ENCODE measurements at places on chromosomes 7 and 10. TPM values are rescaled to one million over a fixed set of nuclear protein-coding genes. Genes with fewer than 3 reads are reported as not detected.
A peak's percentile ranks its signal among the peaks of the same experiment; 100 is the strongest.

Gene TSPAN15
- 118 TPM for total RNA-seq

Gene ICA1
- 28.4 TPM for total RNA-seq

Gene RELN
- 1,451 TPM for total RNA-seq

DNA sequence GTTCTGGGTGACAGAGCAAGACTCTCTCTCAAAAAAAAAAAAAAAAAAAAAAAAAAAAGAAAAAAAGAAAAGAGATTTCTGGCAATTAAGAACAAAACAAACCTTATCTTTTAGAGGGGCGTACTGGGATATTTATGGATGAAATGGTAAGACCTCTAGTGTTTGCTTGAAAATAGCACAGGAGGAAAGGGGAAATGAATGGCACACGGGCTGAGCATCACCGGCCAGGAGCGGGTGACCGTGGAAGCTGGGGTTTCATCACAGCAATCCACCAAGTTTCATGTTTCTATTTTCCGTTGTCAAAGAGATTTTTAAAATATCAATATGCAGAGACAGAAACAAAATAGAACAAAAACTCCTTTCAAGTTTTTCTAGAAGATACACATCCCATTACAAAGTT is 105.6 kb downstream of the SVIL start:
- no peak for DNase-seq

DNA sequence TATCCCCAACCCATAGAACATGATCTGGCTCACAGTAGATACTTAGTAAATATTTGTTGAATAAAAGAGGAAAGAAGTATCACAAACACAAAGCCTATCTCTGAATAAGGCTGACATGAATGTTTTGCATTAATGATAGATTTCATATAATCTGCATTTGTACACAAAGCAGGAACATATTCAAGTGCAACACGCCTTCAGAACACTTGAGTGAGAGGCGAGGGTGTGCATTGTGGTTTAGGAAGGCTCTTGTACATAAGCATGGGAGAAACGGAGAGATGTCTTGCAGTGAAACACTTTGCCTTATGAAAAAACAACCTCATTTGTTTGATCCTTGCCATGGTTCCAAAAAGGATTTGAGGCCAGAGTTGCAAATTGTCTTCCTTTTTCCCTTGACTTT is 14.1 kb upstream of the SFMBT2 start:
- no peak for DNase-seq

- no peak for DNase-seq
These were observed 7.1 kb downstream of the DOCK4 start for GRCh38 chr7:112199035-112199655.

DNA sequence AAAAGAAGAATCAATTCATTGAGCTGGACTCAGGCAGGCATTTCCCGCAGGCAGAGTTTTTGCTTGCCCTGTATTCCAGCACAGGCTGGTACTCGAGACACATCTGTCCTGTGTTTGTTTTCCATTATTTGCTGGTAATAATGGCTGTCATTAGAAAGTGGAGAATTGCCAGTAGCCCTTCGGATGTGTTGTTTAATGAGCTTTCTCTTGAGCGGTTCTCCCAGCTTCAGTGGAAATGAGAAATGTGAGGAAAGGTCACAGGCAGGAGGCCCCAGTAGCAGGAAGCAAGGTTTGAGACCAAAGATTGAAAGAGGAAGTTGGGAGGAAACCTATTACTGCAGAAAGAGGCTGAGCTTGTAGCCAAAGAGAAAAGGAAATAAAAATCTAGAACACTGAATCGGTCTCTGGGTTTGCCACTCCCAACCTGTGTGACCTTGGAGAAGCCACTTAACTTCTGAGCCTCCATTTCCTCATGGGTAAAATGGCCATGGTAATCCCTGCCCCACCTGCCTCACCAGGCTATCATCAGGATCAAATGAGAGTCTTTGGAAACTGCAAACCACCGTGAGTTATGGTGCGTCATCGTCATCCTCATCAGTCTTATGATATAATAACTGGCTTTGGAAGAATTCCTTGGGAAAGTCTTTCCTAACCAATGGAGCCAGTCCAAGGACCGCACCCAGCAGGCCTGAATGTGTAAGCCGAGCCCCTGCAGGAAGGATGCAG is 67.7 kb downstream of the TACR2 start:
- peak; percentile 89 for DNase-seq

DNA sequence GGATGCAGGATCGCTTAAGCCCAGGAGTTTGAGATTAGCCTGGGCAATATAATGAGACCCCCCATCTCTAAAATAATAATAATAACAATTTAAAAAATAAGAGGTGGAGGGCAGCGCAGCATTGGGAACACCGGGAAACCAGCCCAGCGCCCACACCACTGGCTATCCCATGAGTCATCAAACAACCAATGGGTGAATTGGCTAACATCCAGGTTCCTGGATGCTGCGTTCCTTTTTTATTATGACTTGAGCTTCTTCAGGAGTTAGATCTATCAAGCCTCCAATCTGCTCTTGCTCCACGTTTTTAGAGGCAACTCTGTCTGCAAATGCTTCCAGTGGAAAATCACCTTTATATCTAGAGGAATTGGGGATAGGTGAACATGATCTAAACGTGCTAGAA is 10.0 kb upstream of the LRRC4 start:
- peak; percentile 73 for DNase-seq

DNA sequence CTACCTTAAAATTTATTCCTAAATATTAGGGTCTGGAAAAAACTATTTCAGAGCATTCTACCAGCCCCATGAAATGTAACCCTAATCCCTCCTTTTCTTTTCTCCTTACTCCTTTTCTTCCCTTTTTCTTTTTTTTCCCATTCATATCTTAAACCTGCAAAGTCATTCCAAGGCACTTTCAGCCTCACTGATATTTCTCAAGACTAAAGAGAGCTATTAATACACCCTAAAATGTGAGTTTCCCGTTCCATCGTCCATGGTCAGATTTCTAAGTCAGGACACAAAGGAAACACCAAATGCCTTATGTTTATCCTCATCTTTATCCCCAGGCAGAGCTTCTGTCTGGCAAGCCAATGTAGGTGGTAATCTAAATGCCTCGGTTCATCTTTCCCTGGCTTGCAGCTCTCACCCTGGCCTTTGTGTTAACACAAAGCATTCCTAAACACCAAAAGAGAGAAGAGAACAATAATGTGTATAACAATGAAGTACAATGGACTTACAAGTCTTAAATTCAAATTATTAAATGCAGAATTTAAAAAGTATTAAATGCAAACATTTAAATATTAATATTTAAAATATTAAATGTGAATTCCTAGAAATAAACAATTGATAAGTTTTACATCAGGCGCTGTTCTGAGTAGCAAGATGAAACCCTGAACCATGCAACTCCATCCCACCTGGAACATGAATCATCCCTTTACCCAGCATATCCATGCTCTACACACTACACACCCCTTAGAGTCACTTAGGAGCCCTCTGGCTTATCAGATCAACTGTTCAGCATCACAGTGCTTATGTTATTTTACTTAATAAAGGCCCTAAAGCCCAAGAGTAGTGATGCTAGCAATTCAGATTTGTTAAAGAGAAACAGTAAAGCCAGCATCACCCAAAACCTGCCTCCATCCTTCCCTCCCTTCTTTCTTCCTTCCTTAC is 26.8 kb downstream of the MICU1 start:
- no peak for DNase-seq

GRCh38 chr10:102040305-102041050 is 15.5 kb downstream of the ARMH3 start:
- peak; percentile 13 for DNase-seq
